Activated naive CD4-positive, alpha-beta T cell treated with Interleukin-2 at 50 U/mL for 16 hours (primary cell): ENCODE measurements at places on chromosomes 5 and 9.

- DNase-seq: no peak
Measured at GRCh38 chr5:119387945-119388618, 32.3 kb downstream of the TNFAIP8 start.

DNA sequence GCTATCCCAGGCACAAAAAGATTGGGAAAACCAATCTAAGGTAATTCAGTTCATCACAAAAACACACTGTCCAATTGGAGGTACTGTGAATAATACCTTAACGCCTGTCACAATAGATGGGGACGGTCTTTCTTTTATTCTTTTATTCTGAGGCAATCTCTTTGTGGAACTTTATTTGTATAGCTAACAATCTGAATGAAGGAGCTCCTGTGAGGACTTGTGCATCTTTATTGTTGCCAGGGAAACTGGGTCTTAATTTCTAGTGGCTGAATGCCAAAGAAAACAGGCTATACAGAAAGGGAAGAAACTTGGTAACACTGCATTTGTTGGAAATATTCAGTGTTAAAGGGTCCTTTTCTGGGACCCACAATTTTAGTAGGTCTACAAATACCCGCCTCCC, 546.9 kb upstream of the C9orf72 start:
- DNase-seq: no peak

DNA sequence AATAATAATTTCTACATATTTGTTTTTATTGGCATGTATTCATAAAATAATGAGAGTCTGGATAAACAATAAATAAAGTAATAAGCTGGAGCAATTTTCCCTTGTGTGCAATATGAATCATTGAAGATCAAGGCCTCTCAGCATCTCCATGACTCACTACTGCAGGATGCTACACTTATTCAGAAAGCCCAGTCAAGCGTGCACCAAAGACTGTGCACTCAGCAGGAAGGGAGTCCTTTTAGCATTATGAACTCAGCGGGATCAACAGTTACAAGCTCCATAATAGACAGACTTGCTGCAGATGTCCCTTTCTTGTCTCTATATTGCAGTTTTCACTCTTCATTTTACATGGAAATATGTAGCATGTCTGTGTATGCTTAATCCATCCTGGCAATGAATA, 485.3 kb downstream of the CDH9 start:
- DNase-seq: no peak

DNA sequence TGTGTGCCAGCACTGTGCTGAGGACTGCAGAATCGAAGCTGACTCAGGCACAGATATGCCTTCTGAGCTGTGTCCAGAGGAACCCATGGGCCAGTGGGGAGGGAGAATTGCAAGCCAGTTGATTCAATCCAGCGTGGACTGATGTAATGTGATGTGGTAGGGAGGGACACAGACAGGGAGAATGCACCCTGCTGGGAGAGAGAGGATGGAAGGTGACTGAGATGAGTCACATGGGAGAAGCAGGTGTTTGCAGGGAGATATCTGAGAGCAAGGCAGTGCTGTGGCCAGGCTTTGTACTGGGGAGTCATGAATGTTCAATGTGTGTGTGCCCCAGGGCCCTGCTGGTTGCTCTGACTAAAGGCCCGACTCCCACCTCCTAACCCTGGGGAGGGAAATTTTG, 75.7 kb downstream of the IRX1 start:
- DNase-seq: no peak
